ENCODE measurements at places on chromosomes 6 and 20.

DNA sequence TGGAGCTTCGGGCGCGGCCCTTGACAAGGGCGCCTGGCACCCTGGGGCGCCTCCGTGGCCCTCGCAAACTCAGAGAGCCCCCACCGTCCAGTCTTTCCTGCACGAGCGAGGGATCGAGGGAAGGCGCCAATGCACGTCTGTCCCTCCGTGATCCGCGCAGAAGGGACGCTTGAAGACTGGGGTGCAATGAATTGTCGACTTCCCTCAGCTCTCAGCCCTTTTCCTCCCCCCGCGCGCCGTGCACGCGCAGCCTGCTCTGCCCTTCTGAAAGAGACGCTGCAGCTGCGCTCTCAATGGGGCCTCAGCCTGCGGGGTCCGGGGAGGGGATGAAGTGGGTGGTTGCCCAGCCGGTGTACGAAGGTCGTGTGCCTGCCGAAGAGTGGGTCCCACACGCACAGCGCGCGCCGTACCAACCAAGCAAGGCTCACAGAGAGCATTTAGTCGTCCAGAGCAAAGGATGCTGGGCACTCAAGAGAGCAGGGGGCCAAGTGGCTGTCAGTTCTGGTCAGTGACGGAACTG lies 5.5 kb upstream of the SOX4 start:
- DNase-seq = no peak

DNA sequence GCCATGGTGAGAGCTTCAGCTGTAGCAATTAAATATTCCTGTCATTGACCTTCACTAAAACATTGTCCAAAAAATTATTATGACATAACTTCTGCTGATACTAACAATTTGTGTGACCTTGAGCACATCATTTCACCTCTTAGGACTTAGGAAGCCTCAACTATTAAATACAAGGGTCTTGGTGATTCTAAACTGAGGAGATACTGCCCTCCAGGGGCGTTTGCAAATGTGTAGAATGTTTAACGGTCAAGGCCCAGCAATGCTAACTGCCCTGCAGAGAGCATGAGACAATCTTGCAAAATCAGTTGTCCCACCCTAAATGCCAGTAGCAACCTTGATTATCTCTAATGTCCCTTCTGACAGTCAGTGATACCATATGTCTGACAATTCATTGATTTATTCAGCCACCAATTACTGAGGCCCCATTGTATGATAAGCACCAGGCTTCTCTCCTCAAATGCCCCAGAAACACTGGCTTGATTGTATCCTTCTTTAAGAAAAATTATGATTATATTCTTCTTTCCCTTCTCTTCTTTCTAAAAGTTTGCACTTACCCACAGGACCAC lies 284.1 kb upstream of the PLN start:
- no peak for DNase-seq

- DNase-seq = peak; percentile 86
Observed at GRCh38 chr6:148507774-148508173, 165.1 kb downstream of the SASH1 start.

DNA sequence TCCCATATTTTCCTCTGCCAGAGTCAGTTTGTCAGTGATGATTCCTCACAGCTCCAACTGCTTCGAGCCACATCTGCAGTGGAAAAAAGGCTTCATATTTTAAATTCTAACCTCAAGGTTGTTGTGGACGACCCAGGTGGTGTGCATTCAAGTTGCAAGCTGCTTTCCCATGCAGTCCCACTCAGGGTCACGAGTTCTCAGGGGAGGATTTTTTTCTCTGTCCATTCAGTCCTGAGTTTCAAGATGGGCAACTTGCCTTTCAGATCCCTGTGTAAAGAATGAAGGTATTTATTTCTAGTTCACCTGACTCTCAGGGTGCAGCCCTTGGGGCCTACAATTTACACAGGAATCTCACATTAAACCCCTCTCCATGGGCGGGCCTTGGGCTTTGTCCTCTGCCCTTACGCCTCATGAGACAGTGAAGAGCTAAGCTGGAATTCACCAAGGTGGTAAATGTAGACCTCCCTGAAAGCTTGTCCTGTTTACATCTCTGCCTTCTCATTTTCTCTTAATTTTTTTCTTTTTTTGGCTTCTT lies 65.9 kb downstream of the TPD52L1 start:
- no peak for DNase-seq

GRCh38 chr20:23349338-23350195 lies 1.0 kb upstream of the NXT1 start:
- no peak for DNase-seq

- no peak for DNase-seq
Observed at GRCh38 chr6:41046084-41046483, 3.8 kb downstream of the TSPO2 start.

- DNase-seq = no peak
Observed at GRCh38 chr6:92267335-92267734, 1152.0 kb downstream of the EPHA7 start.

- no peak for DNase-seq
Observed at GRCh38 chr6:126600258-126600916, 260.5 kb downstream of the CENPW start.

- DNase-seq = no peak
Observed at GRCh38 chr6:36501686-36502085, 45.6 kb downstream of the STK38 start.

- DNase-seq = no peak
Observed at GRCh38 chr6:24060982-24061754, 64.8 kb upstream of the NRSN1 start.

- DNase-seq = no peak
Observed at GRCh38 chr20:47445291-47445690, 56.4 kb upstream of the NCOA3 start.

GRCh38 chr6:13178107-13178506 lies 150.2 kb downstream of the TBC1D7 start:
- no peak for DNase-seq

DNA sequence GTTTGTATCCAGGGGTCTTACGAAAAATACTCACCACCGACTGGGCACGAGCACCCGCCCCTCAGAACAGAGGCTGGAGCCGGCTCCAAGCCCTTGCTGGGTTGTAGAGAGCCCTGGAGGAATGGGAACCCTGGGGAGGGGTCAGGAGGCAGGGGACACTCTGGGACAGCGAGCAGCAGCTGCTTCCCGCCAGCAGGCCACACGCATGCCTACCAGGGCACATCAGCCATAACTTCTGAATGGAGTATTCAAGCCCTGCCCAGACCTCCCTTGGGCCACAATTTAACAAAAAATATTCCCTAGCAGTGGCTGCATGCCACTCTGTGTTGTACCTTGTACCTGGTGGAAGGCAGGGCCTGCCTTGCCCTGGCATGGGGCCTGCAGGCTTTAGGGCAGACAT lies 31.6 kb upstream of the CD93 start:
- DNase-seq = no peak

GRCh38 chr20:40706977-40707582 lies 18.0 kb upstream of the MAFB start:
- no peak for DNase-seq

DNA sequence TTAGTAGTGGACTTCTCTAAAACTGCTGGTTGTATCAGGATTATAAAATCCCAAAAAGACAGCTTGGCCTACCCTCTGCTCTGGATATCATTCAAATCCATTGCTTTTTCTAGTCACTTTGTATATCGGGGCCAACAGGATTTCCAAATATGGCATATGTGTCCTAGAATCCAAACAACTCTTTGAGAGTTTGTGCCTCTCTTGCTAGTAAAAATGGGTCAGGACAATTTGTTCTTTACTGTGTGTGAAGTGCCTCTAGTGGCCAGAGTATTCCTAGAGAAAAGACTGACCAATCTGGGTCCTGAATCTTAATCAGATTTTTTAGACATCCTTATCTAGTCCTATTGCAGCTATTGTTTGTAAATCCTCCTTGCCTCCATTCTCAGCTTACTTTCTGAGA lies 33.5 kb upstream of the MANEA start:
- DNase-seq = no peak

DNA sequence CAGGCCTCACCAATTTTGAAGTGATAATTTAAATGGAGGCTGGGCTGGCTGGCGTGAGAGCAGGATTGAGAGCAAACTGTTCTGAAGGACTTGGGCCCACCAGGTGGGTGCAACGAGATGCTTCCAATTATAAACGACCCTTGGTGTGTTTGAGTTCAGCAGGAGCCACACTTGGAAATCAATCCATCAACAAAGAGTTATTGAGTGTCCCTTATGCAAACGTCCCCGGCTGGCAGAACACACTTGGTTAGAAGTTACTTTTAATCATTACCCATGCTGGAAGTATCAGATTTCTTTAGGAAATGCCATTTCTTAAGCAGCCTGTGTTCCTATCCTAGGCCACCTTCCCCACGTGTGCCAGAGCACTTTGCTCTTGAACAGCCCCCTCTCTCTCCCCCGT lies 37.8 kb upstream of the ZNF831 start:
- DNase-seq = no peak

GRCh38 chr6:27893059-27893835 lies 18.9 kb downstream of the OR2B2 start:
- DNase-seq = peak; percentile 85

GRCh38 chr6:75611702-75612375 lies 10.2 kb downstream of the SENP6 start:
- no peak for DNase-seq

DNA sequence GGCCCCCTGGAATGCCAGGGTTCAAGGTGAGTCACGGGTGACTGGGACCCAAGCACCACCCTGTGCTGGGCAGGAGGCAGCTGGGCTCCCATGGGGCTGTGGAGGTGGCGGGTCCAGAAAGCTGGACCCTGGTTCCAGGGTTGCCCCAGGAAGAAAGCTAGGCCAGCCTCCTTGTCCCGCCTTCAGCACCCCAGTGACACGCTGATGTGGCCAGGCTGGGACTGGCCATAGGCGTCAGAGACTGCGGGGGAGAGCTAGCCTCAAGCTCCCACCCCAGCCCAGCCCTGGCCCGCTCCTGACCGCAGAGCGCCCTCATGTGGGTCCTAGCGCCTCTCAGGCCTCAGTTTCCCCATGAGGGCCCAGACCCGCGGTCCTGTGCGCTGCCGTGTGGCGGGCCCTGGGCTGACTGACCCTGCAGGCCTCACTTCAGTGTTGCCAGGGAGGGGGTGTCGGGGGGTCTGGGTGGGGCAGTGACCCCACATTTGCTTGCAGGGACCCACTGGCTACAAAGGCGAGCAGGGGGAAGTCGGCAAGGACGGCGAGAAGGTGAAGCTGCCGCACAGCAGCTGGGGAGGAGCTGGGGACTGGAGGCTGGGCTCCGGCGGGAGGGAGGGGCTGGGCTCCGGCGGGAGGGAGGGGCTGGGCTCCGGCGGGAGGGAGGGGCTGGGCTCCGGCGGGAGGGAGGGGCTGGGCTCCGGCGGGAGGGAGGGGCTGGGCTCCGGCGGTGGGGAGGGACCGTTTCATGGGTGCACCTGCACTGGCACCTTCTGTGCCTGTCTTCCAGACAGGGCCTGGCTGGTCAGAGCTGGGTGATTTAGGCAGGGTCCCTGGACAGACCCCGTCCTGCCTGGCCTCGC lies 7.9 kb downstream of the COL9A3 start:
- no peak for DNase-seq

DNA sequence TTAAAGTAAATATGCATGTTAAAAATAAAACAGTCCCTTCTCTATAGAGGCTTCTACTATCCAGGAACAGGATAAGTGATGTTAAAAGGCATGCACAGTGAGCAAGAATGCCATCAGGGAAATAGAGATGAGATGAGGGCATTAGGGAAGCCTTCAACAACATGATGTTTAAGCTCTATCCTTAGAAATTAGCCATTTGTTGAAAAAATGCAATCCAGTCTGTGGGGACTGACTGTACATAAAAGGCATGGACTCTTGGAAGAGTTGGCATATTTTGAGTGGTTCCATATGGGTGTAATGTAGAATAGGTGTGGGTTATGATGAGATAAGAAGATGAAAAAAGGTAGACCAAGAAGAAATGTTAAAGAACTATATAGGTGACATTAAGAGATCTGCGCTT lies 5.8 kb downstream of the KIAA0319 start:
- no peak for DNase-seq

GRCh38 chr6:3813150-3813780 lies 35.9 kb upstream of the FAM50B start:
- peak; percentile 78 for DNase-seq

DNA sequence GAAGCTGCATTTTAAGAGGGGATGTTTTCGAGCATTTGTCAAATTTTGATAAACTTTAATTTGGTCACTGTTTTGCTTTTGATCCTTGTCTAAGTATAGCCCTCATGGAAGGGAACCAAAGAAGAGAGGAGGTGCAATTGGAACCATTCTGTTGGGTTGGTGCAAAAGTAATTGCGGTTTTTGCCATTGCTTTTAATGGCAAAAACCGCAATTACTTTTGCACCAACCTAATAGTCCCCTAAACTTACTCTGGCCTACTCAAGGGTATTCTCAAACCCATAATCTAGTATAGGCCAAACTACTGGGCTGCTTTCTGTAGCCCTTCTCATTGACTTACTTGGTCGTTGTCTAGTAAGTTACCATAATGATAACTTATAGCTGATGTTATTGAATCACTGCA lies 634.7 kb downstream of the MAFB start:
- DNase-seq = no peak

DNA sequence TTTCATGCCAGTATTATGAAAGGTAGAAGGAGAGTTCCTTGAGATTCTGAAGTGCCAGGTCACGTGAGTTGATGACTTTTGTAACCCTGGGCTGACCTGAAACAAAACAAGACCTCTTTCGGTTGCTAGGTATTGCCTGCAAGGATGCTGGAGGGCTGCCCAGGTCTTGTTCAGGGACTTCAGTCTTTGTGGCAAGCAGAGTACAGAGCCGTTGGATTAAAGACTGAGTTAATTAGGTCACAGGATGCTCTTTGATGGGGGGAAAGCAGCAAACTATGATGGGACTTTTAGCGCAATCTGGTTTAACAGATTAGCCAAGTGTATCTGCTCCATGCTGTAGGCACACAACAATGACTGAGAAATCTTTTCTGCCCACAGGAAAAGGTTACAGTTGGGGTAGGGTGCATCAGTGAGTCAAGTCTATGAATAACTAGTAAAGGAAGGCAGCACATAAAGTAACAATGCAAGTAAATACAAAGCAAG lies 12.8 kb upstream of the ELOVL5 start:
- no peak for DNase-seq

GRCh38 chr6:5214570-5215052 lies 46.1 kb downstream of the LYRM4 start:
- no peak for DNase-seq

DNA sequence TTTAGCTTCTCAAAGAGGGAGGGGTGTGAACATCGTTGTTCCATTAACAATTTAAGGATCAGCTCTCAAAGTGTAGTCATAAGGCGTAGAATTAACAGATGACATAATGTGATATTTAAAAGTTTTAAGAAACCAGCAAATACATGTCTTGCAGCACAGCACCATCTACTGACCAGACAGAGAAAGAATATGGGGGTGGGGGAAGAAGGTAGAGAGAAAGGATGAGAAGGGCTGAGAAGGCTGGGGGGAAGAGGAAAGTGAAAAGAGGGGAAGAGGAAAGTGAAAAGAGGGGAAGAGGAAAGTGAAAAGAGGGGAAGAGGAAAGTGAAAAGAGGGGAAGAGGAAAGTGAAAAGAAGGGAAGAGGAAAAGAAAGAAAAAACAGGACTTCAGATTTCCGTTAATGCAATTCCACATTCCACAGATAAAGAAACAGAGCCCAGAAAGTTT lies 80.9 kb downstream of the HAO1 start:
- no peak for DNase-seq

Data from right atrium auricular region (tissue), 2 donors.